ENCODE measurements at places on chromosomes 1 and 21. TPM values are rescaled to one million over a fixed set of nuclear protein-coding genes. Genes with fewer than 3 reads are reported as not detected.

GRCh38 chr21:43287111-43287760 lies 118.4 kb downstream of the CRYAA start:
- no peak overlapping the region for H3K4me3 ChIP-seq
- H3K4me1 ChIP-seq, result peaks cover 5% of the 10 kb centered on the region
- H3K27ac ChIP-seq, result peak overlapping the region; percentile 5
- no peaks in the 10 kb centered on the region for H3K36me3 ChIP-seq
- no peak for DNase-seq
- no peaks in the 10 kb centered on the region for H3K27me3 ChIP-seq

RGS8 gene
- not detected for total RNA-seq

MACO1 gene
- total RNA-seq, result 19.3 TPM

DNA sequence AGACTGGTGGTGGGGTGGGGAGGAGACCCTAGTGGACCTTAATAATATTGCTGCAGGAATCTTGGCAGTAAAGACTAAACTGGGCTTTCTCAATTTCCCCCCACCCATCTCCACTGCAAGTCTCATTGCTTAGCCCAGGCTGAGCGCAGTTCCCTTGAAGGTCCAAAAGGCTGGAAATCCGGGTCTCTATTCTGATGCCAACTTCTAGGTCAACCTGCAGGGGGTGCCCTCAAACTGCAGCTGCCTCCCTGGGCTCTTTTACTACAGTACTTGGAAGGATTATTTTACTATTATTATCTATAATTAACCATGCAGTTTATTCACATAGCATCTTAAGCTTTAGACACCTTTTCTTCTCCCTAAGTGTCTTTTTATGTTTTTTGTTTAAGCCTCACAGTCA lies 85.4 kb upstream of the WARS2 start:
- H3K36me3 ChIP-seq, result no peaks in the 10 kb centered on the region
- H3K27me3 ChIP-seq, result no peaks in the 10 kb centered on the region

DNA sequence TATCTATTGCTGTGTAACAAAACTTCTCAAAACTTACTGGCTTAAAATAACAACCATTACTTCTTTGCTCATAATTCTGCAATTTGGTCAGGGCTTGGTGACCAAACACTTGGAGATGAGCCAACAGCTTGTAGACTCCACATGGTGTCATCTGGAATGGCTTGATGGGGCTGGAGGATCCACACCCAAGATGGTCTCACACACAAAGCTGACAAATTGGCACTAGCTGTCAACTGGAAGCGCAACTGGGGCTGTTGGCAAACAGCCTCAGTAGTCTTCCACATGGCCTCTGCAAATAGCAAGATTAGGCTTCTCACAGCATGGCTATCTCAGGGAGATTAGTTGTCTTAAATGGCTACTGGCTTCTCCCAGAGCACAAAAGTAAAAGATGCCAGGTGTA lies 27.1 kb upstream of the MTF2 start:
- no peak overlapping the region for H3K27ac ChIP-seq
- H3K36me3 ChIP-seq, result no peaks in the 10 kb centered on the region
- H3K27me3 ChIP-seq, result no peaks in the 10 kb centered on the region
- H3K4me3 ChIP-seq, result no peak overlapping the region
- DNase-seq, result no peak

DNA sequence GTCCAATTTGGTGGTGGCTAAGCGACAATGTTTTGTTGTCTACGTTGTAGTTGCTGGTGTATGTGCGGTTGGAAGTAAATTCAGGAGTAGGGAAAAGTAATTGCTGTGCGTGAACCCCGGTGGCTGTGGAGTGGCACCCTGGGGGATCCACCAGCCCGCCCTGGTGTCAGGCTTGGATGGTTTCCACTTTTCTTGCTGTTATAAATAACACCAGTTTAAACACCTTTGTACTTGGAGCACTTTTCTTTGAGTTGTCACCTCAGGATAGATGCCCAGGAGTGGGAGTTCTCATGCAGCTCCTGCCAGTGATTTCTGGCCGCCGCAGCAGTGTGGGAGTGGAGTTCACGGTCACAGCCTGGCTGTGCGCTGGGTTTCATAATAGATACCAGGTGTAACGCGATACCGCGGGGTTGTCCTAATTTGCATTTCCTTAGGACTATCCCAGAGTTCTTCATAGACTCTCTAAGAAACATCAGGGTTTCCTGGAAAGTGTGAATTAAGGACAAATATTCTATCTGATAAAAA lies 12.8 kb upstream of the TMEM200B start:
- peaks cover 3% of the 10 kb centered on the region for H3K4me1 ChIP-seq
- H3K4me3 ChIP-seq, result no peak overlapping the region
- H3K36me3 ChIP-seq, result no peaks in the 10 kb centered on the region
- H3K27me3 ChIP-seq, result no peaks in the 10 kb centered on the region

TRAF3IP3 gene
- 16.4 TPM for total RNA-seq

DNA sequence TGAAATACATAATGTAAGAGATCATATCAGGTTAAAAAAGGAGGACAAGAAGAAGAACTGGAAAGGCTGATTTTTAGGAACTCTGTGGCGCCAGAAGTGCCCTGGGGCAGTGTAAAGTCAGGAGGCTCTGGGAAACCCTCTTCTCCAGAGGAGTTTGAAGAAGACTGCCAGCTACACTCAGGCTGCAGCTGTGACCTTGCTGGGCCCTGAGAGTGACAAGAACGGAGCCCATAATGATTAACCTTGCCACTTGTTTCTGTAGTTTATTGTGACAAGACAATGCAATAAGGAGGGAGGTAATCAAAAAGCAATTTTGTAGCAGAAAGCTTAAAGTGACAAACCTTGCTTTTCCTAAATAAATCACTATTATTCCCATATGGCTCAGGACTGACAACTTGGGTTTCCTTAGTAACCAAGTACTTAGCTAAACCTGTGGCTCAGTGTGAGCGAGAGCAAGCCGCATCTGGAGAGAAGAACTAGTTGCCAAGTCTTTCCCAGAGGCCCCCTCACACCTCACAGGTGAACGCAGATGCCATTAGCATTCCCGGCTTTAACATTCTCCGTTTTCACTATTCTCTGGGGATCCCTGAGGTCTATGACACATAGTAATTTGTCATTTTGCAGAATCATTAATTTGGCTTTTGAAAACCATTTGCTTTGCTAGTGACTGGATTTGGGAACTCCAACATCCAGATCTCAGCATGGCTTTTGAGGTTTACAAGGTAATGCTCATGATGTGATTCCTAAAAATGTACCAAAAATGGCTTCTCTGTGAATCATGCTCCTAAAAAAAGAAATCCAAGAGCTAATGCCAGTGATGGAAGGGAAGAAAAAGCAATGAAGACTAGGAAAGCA lies 115.9 kb downstream of the OMA1 start:
- H3K4me3 ChIP-seq, result no peak overlapping the region
- peak; percentile 36 for DNase-seq

DNA sequence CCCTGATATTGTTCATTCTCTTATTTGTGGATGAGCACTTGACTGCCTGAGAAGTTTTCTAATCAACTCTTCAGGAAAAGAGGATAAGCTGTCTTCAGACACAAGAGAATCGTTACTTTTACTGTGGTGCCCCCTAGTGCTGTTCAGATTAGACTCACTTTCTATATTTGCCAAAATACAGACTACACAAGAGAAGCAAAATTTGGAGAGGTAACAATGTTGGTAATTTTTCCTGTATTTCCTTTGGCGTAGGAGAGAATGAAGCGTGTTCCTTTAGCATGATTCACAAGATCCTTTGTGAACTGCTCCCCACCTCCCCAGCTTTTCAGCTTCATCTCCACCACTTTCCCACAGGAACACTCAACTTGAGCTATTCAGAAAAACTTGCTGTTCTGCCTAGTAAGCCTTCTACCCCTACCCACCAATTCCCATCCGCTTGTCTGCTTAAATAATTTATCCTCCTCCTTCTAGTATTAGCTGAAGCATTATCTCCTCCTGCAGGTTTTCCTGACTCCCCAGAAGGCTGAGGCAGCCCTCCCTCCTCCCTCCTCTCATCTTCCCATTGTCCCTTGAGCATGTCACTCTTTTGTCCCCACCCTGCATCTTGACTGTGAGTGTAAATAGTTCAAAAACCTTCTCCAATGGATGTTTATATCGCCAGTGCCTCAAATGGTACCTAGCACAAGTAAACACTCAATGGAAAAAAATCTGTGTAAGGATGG lies 4.5 kb downstream of the TNFSF4 start:
- H3K36me3 ChIP-seq, result no peaks in the 10 kb centered on the region
- no peak overlapping the region for H3K4me3 ChIP-seq
- H3K27ac ChIP-seq, result no peak overlapping the region
- H3K4me1 ChIP-seq, result peaks cover 14% of the 10 kb centered on the region
- H3K27me3 ChIP-seq, result no peaks in the 10 kb centered on the region

PDZK1IP1 gene
- 245 TPM for total RNA-seq

OR2T5 gene
- 0.09 TPM for total RNA-seq

OR2L5 gene
- total RNA-seq, result not detected

DNA sequence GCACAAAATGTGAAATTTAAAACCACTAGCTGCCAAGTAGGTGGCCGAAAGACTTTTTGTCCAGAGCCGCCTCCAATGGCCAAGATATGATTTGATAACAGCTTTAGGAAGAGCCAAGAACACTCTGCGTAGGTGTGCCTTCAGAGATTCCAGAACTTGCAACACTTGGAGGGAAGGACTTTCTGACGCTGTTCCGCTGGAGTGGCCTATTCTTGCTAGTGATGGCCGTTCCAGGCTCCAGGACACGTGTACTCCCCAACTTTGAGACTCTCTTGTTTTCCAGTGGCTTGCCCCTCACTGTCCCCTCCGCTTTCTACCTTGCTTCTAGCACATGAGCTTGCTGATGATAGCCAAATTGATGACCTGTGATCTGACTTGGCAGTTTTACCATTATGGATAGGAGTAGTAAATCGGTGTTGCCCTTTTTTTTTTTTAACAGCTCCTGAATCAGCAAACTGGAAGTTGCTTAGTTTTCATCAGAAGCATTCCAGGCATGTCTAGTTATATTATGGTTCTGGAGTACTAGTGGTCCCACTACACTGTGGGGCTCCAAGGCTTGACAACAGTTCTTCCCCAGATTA lies 1.0 kb downstream of the PRDX6 start:
- peaks cover 2% of the 10 kb centered on the region for H3K4me1 ChIP-seq
- no peaks in the 10 kb centered on the region for H3K27me3 ChIP-seq
- H3K4me3 ChIP-seq, result peak overlapping the region; percentile 88

PCSK9 gene
- 0.28 TPM for total RNA-seq

DNA sequence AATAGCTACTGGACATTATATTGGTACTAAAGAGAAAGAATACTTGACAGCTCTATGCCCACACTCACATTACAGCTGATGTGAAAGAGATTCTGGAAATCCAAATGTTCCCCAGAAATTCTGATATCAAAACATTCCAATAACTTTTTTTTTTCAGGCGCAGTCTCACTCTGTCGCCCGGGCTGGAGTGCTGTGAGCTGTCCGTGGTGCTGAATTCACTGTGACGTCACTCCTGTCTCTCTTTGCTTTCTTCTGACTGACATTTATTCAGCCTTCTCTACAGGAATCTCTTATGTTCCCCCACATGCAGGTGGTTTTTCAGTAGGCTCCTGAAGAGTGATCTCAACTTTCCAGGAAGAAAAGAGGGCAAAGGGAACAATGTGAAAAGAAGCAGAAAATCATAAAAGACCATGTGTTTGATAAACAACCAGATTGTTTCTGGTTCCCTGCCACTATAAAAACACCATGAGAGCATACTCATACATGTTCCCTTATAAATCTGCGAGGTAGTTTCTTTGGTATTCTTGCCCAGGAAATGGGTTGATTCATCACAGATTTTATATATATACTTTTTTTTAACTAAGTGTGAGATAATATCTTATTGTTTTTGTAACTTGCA lies 6.2 kb downstream of the S100A7A start:
- H3K36me3 ChIP-seq, result no peaks in the 10 kb centered on the region
- no peak for DNase-seq
- H3K4me3 ChIP-seq, result no peak overlapping the region
- no peaks in the 10 kb centered on the region for H3K27me3 ChIP-seq
- H3K27ac ChIP-seq, result no peak overlapping the region
- no peaks in the 10 kb centered on the region for H3K4me1 ChIP-seq

GRCh38 chr1:205259324-205259832 lies 31.6 kb downstream of the TMCC2 start:
- H3K4me1 ChIP-seq, result no peaks in the 10 kb centered on the region
- H3K36me3 ChIP-seq, result no peaks in the 10 kb centered on the region
- no peak overlapping the region for H3K4me3 ChIP-seq
- no peaks in the 10 kb centered on the region for H3K27me3 ChIP-seq

SYPL2 gene
- total RNA-seq, result 6.7 TPM

OR14K1 gene
- total RNA-seq, result not detected

CASQ1 gene
- 0.57 TPM for total RNA-seq

HOOK1 gene
- total RNA-seq, result 55.4 TPM

GRHL3 gene
- 1.7 TPM for total RNA-seq

CA14 gene
- 0.35 TPM for total RNA-seq

DNA sequence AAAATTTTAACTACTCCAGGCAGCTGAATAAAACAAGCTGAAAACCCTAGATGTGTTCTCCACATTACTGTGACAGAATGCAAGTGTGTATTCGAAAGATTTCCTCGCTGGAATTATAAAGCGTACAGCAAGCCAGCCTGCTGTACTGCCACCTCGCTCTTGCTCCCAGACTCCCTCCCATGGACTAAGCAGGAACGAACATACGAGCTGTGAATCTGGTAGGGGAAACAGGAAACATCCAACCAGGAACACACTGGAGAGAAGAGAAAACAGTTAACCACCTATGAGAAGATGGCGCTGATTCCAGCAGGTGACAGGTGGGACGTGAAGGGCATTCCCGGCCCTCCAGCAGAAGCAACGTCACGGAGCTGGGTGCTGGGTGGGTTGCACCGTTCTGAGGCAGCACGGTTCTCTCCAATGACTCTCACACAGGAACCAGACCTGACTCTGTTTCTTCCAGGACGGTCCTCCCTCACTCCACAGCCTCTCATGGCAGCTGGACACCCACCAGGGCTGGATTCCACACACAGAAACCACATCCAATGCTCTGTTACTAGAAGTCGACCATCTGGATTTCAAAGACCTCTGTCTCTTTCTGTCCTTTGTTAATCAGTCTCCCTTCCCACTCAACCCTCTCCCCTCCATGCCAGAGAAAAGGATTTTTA lies 219.2 kb downstream of the RERE start:
- H3K4me1 ChIP-seq, result peaks cover 13% of the 10 kb centered on the region
- no peaks in the 10 kb centered on the region for H3K36me3 ChIP-seq
- peak; percentile 45 for DNase-seq
- peak overlapping the region; percentile 11 for H3K27ac ChIP-seq
- H3K4me3 ChIP-seq, result no peak overlapping the region

KDF1 gene
- total RNA-seq, result 14.1 TPM

- DNase-seq, result no peak
- no peaks in the 10 kb centered on the region for H3K27me3 ChIP-seq
- no peak overlapping the region for H3K27ac ChIP-seq
- H3K4me3 ChIP-seq, result no peak overlapping the region
- peaks cover 16% of the 10 kb centered on the region for H3K4me1 ChIP-seq
These were observed 3.6 kb downstream of the KIAA0040 start for GRCh38 chr1:175188936-175189335.

All from kidney (tissue), 22 donors.